AG04450 (cell line): ENCODE measurements at places on chromosomes 12 and 14.
A peak's percentile ranks its signal among the peaks of the same experiment; 100 is the strongest.

DNA sequence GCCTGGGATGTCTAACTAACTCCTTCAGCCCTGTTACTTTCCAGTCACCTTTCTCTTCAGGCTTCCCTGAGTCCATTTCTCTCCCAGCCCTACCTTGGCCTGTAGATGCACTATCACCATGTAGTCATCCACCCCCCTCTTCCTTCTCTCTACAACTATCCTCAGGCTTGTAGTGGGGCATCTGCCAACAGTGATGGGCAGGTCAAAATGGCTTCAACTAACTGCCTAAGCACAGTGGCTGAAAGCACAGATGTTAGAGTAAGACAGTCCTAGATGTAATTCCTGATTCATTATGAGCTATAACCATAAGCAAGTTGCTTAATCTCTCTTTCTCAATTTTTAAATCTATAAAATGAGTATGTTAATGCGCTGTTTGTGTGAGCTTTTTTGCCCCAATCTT is 133.6 kb upstream of the NAV3 start:
- DNase-seq = no peak

- no peak for DNase-seq
Measured at GRCh38 chr14:102900631-102901571, 21.6 kb upstream of the AMN start.

DNA sequence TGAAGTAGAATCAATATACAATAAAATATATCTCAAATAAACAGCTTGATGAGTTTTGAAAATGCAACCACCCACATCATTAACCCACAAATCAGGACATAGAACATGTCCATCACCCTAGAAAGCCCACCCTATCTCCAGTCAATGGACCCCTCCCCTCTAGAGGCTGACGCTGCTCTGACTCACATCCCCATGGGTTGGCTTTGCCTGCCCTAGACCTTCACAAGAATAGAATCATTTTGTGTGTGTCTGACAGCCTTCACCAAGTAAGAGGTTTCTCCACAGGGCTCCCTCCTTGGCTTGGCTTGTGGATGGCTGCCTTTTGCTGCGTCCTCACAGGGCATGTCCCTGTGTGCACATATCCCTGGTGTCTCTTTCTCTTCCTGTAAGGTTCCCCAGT is 250.2 kb upstream of the RTL1 start:
- DNase-seq = no peak

DNA sequence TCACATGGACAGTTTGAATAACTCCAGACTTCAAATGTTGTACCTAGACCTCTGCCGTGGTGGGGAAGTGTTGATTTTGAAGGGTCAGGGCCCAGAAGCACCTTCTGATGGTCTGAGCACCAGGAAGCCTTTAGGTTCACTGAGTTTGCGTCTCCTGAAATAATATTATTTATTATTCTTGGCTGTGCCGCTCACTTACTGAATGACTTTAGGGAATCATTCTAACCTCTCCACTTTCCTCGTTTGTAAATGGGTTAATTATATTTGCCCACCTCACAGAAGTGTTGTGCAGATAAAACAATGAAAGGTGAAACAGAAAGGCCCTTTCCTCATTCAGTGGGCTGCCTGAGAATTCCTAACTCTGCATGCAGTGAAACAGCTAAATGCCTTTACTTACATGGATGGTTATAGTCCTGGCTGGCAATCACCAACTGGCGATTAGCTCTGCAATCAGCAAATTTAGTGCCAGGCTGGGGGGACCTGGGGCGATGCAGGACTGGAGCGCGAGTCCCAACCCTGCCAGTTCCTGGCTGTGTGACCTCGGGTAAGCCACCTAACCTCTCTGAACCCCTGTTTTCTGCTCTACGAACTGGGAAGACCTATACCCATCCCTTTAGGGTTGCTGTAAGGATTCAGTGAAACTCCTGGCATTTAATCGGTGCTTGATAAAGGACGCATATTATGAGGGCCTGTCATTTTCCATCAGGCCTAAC is 57.5 kb downstream of the MAP1LC3B2 start:
- no peak for DNase-seq

DNA sequence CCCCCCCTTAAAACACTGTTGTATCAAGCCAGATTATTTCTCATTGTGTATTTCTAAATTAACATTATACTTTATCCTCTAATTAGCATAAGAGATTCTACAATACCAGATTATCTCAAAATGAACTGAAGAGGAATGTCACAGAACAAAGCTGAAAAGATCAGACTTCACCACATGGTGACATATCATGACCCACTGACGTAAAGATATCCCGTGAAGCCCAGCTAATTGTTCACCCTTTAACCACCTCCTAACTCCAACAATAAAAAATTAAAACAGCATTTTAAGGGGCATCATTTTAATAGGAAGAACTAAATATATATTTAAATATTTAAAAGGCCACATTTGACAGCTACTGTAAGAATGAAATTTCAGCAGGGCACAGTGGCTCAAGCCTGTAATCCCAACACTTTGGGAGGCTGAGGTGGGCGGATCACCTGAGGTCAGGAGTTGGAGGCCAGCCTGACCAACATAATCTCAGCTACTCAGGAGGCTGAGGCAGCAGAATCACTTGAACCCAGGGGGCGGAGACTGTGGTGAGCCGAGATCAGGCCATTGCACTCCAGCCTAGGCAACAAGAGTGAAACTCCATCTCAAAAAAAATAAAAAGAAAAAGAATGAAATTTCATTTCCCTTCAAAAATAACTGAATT is 29.0 kb downstream of the CDK17 start:
- DNase-seq = no peak

- peak; percentile 89 for DNase-seq
Measured at GRCh38 chr14:55448141-55448614, 7.8 kb upstream of the TBPL2 start.

DNA sequence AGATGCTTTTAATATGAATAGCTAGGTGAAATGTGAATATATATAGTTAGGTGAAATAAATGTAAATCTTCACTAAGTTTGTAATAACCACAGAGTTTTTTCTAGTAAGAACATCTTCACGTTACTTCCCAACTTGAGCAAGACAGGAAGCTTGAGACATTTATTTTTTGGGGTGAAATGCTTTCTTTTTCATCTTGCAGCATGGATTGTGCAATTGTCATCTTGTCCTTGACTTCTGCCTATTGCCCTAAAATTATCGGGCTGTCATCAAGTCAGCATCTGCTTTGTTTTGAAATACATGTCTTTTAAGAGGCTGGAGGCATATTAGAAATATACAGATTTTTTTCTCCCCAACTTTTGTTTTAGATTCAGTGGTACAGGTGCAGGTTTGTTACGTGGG is 433.9 kb downstream of the PCNX1 start:
- DNase-seq = no peak

DNA sequence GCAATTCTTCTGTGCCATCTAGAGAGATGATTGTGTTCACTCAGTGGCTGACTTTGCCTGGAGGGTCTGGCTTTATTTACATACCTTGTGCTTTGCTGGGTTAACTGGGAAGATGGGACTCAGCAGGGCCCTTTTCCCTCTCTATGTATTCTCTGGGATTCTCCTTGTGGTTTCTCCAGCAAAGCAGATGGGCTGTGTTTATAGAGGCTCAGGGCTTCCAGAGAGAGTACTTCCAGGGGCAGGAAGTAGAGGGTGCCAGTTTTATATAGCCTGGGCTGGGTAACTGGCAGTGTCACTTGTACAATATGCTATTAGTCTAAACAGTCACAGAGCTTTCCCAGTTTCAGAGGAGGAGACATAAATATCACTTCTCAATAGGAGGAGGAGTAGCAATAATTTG is 509.9 kb downstream of the DIO2 start:
- DNase-seq = no peak

DNA sequence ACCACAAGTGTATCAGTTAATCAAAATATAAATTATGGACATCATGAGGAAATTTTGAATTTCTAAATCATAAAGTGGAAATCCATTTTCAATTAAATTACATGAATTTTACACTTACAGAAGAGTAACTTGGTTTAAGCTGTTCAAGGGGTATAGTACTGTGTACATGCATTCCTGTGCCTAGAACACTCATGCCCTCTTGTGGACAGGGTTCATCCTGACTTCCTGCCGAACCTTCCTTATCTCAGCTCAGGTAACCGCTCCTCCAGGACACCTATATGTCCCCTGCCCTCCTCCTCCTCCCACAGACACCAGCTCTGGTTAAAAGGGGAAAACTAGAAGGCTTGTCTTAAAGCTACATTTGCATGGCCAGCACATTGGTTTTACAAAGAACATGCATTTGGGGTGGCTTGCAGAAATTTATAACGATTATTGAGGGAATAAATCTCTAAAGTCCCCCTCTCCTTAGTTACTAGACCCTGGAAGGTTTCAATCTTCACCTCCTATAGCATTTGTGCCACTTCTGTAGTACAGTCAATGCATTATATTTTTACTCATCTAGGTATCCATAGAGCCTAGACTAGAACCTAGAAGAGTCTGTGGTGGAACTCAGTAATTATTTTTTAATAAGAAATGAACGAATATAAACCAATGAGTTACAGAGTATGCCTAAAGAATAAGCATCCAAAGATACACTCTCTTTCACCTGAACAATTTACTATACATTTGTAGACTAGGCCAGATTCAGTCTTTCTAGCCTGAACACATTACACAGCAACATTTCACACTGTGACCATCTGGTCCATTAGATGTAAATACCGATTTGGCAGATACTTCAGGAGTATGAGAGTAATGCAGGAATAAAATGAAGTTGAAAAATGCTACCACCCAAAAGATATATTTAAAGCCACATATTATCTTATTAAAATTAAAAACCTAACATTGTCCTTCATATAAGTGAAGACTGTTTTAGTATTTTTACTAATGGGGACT is 345.6 kb downstream of the PAWR start:
- DNase-seq = no peak

GRCh38 chr12:95003921-95004272 is 400 bp upstream of the NDUFA12 start:
- DNase-seq = no peak

DNA sequence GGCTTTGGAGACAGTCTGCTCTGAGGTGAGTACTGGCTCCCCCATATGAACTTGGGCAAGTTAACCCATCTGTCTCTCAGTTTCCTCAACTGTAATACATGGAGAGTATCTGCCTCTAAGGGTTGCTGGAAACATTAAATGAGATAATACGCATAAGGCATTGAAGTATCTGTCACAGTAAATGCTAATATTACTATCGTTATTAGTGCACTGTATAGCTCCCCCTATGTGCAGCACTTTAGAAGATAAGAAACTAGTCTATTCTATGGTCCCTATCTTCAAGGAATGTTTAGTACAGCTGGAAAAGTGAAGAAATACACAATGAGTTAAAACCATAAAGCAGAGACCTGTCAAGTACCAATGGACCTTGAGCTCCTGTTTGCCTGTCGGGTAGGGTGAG is 51.7 kb upstream of the CFL2 start:
- DNase-seq = no peak

GRCh38 chr12:66240096-66240820 is 51.2 kb downstream of the IRAK3 start:
- no peak for DNase-seq

- no peak for DNase-seq
Measured at GRCh38 chr12:113727651-113728061, 238.5 kb downstream of the RBM19 start.

- no peak for DNase-seq
Measured at GRCh38 chr12:95074766-95075165, 1.3 kb upstream of the NR2C1 start.

- no peak for DNase-seq
Measured at GRCh38 chr14:104872469-104873341, 7.6 kb downstream of the CEP170B start.

DNA sequence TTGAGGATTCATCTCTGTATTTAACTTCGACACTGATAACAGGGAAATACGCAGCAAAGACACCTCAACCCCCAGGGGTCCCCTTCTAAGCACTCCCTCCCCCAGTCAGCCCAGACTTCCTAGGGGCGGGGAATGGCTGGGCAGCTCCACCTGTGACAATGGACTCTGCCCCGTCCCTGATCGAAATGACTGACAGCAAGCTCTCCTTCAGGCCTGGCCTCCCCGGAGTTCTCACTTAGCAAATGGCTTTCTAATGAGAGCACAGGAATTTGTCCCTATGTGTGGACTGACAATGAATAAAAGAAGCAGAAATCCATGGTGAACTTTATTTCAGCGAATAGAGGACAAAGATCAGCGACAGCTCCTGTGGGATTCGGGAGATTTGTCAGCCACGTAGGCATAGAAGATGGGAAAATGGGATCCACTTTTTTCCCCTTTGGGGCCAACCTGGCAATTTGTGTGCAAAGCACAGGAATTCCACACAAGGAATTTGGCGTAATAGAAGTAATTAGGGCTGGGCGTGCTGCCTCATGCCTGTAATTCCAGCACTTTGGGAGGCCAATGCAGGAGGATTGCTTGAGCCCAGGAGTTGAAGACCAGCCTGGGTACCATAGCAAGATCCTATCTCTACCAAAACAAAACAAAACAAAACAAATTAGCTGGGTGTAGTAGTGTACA is 63.8 kb downstream of the TNFAIP2 start:
- no peak for DNase-seq

- DNase-seq = no peak
Measured at GRCh38 chr14:55701638-55702037, 121.6 kb downstream of the KTN1 start.

DNA sequence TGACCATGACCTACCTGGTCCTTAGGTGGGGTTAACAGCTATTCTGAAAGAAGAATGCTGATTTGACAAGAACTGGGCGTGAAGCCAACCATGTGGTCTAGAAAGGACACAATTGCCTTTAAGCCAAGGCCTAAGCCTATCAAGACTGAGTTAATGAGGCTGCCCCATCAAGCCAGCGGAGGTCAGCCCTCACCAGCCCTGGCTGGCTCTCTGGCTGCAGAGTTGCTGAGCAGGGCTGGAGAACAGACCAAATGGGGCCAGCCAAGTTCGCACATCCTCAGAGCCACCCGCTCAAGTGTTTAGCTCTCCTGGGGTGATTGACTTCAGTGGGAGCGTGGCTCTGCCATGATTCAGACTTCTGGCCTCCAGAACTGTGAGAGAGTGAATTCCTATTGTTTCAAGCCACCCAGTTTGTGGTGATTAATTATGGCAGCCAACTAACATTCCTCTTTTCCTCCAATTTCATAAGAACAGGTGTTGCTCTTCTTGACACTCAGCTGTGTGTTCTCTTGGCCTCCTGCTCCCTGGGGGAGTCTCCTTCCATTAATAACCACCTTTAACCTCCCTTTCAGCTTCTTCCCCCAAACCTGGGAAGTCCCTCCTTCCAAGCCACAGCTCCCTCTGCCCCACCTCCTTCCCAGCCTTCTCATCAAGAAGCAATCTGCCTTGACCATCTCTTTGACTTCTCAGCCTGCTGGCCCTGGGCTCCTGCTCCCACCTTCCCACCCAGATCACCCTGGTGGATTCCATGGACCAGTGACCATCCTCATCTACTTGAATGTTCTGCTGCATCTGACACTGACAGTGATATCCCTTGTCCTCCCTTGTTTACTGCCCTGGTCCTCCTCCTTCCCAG is 5.3 kb upstream of the SERPINA5 start:
- DNase-seq = no peak

- no peak for DNase-seq
Measured at GRCh38 chr12:130761537-130762318, 45.6 kb upstream of the RIMBP2 start.

- no peak for DNase-seq
Measured at GRCh38 chr12:104387190-104387589, 69.6 kb upstream of the CHST11 start.

- no peak for DNase-seq
Measured at GRCh38 chr12:22792138-22792537, 167.2 kb downstream of the ETNK1 start.
